D721Med (cell line): ENCODE measurements at places on chromosomes 3 and 15.

DNA sequence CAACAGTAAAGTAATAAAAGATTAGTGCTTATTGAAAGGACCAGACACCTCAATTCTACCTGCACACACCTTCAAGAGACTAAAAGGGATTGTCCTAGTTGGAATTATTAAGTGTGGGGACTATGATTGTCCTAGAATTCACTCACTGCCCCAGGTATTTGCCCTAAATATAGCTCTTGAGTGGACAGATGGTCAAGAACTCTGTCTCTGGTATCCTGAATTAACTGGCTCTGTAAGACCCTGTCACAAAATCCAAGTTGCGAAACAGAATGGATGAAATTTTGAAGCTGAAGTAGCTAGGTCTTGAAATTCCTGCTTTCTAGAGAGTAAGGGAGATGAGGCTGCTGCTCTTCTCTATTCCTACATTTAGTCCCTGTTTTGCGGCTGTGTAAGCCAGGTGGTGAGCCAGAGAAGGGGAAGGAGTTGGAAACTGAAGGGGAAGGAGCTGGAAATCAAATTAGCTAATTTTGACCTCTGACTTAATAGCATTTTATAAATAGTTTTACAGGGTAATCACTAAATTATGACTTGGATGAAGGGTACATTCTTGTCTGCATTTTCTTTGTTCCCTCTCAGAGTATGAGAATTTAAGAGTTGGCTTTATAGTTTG lies 34.5 kb downstream of the KBTBD12 start:
- DNase-seq = no peak

- no peak for DNase-seq
Measured at GRCh38 chr15:68609629-68610028, 30.8 kb downstream of the CORO2B start.

DNA sequence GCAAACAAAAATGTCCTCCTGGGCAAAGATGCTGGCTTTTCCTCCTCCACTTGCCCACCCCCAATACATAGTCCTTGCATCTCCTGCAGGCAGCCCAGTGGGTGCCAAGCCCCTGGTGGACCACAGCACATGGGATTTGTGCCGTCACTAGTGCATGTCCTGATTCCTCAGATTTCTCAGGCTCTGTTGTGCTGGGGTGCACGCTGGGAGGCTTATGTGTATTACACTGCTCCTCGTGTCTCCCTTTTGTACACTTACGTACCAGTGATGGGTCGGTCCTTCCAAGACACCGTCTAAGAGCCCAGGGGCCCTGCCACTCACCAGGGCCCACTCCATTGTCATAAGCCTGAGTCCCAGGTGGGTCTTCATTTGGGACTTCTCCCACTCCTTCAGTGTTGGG lies 70.1 kb downstream of the PLXNA1 start:
- DNase-seq = no peak

DNA sequence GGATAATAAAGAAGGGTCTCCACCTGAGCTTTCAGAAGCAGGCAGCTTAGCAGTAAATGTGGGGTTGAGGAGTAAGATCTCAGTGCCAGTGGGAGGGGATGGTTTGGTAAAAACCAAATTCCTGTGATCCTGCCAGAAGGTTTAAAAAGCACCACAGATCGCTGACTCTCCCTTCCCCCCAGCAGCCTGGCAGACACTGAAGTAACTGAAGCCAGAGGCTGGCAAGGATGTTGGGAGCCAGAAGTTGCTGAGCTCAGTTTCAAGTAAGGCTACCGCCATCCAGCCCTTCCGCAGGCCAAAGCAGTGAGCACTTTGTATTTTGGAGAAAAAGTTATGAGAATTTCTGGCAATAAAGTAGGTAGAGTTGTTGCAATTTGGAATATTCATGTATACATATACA lies 246.4 kb downstream of the ZNF621 start:
- no peak for DNase-seq

- no peak for DNase-seq
Measured at GRCh38 chr15:85504749-85505676, 124.6 kb downstream of the AKAP13 start.

GRCh38 chr15:63636518-63637061 lies 39.4 kb downstream of the FBXL22 start:
- DNase-seq = no peak

- DNase-seq = no peak
Measured at GRCh38 chr15:39919748-39920509, at the start of gene GPR176. Gene GPR176, minus strand, starts transcription at chr15:39920266. Its CDS starts 240 bp downstream, at chr15:39920026.

DNA sequence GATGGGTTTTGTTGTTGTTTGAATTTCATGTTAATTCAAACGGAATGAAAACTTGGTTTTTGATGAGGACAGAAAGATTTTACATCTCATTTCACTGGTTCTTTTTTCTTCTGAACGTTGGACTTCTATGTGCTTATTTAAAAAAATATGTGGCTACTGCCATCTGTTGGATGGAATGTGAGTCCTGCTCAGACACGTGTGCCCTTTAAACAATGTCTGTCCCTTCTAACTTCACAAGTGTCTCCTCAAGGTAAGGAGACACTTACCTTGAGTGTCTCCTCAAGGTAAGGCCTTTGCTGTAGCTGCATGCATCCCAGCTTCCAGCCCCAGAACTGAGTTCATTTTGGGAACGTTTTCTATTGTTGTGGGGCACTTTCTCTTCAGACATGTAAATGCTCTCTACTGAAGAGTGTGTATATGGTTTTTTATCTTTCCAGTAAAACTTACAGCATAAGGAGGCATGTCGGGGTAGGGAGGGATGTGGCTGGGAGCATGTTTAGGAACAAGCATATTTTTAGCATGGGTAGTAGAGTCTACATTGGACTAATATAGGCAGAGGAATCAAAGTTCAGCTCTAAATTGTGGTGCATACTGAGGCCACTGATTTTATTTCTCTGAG lies 63.1 kb upstream of the UBE3A start:
- no peak for DNase-seq

DNA sequence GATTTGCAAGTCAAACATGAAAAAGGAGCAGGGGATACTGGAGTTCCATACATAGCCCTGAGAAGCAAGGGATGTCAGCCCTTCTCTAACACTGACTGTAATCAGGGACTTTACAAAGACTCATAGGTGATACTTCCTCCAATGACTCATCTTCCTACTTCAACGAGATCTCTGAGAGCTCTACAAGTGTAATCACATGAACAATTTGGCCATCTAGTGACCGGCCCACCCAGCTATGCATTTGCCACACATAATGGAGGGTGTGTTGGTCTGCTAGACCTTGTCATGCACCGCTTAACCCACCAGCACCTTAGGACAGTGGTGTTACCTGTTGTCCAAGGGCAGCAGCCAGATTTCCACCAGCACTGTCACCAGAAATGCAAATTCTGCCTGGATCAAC lies 75.3 kb downstream of the NCEH1 start:
- no peak for DNase-seq

GRCh38 chr15:51841406-51842040 lies 12.1 kb downstream of the TMOD3 start:
- no peak for DNase-seq

GRCh38 chr3:101938262-101938847 lies 89.0 kb downstream of the NFKBIZ start:
- no peak for DNase-seq

- DNase-seq = no peak
Measured at GRCh38 chr3:43364926-43365325, 78.6 kb downstream of the SNRK start.

- no peak for DNase-seq
Measured at GRCh38 chr3:73094129-73094528, 32.7 kb downstream of the EBLN2 start.

DNA sequence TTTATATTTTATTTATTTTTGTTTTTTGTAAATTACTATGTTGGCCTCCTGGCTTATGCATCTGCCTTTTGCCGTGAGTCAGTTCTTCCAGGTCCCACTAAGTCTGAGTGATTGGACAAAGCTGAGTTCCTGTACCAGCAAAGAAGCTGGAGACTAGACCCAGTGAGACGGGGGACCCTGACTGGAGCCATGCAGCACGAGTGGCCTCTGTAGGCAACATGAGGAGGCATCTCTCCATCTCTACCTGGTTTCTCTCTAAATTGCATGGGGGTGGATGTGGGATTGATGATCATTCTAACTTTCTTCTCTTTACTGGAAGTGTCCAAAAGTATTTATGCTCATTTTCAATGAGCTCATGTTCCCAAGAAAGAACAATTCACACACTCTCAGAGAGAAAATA lies 155.3 kb upstream of the MRPL3 start:
- no peak for DNase-seq

GRCh38 chr15:82768414-82769054 lies 37.3 kb downstream of the FSD2 start:
- DNase-seq = no peak

DNA sequence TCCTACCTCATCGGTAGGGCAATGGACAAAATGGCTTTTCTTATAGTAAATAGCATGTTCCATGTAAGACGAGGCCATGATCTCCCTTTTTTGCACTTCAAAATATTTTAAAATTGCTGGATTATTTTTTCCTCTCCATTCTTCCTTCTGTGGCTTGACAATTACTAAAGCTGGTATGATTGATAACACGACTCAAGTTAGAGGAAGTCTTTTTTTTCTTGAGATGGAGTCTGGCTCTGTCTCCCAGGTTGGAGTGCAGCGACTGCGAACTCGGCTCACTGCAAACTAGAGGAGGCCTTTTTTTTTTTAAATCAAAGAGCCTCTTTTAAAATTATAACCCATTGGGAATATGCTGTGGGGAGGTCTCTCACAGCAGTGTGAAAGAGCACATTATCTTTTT lies 124.5 kb upstream of the TBL1XR1 start:
- no peak for DNase-seq

DNA sequence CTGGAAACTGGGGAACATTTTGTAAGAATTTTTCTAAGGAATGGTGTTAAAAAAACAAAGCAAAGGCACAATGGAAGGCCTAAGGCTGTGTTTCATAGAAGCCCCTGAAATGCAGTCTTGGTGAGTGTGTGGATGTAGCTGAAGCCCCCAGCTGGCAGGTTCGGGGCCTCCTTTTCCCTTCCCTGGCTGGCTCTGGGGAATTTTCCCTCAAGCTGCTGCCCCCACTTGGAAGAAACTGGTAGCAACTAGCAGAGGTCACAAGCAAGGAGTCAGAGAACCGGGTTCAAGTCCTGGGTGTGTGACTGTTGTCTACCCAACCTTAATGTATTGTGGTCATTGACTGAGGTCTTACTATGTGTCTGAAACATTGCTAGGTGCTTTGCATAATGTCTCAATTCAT lies 85.3 kb upstream of the MYZAP start:
- no peak for DNase-seq

- DNase-seq = peak; percentile 46
Measured at GRCh38 chr3:44065311-44066094, 176.2 kb upstream of the TOPAZ1 start.

DNA sequence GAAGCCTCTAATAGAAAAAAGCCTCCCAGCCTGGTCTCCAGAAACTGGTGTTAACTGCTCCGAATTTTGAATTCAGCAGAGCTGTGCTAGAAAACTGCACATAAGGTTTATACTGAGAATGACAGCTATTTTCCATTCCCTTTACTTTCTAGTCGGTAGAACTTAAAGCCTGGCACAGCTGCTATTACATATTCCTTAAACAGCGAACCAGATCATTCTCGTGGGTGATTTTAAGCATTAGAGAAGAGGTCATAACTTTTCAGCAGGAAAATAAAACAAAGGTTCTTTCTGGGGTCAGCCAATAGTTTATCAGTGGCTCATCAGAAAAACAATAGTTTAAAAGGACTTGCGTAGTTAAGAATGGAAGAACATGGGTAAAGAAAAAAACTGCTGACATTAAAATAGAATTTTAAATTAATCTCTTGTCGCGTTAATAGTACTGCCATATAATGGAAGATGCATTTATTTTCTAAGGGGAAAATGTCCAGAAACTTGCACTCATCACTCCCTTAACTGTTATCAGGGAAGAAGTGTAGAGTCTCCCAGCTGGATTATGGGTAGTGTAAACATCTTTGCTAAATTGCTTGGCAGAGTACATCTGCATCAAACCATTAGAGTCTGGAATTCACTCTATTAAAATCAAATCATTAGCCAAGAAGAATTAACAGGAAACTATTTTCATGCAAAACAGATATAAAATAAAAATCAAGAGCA lies 7.9 kb downstream of the VGLL4 start:
- no peak for DNase-seq

GRCh38 chr3:37564518-37564917 lies 297.2 kb upstream of the CTDSPL start:
- DNase-seq = no peak

DNA sequence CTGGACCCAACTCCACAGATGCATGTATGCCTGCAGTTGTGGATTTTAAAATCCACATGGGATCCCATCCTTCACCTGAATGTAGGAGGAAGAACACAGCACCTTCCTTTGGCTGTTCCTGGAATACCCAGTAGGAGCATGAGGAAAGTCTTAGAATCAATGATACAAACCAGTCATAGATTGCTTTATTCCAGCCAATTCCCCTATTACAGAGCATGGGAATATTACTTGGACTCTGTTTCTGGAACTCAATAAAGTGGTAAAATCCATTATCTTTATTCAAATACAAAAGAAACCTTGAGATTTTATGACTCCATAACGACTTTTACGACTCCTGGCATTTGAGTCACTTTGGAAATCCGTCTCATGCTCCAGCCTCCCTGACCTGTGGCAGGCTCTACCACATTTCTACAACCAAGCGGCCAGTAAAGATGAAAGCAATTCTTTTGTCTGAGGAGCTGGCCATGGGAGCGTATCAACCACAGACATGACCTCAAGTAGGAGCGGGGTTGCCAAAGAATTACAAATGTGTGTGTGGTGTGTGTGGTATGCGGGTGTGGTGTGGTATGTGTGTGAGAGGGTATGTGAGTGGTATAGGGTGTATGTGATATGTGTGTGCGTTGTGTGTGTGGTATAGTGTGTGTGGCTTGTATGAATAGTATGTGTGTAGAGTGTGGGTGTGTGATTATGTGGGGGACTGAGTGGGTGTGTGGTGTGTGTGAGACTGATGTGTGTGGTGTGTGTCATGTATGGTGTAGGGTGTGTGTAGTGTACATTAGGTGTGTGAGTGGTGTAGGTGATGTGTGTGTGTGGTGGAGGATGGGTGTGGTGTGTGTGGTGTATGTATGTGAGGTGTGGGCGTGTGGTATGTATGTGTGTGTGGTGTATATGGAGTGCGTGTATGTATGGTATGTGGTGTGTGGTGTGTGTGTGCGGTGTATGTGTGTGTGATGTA lies 40.0 kb downstream of the ARRDC4 start:
- DNase-seq = no peak

- DNase-seq = no peak
Measured at GRCh38 chr15:31360843-31361763, 34.5 kb downstream of the KLF13 start.

- no peak for DNase-seq
Measured at GRCh38 chr15:31606931-31607497, 280.4 kb downstream of the KLF13 start.

DNA sequence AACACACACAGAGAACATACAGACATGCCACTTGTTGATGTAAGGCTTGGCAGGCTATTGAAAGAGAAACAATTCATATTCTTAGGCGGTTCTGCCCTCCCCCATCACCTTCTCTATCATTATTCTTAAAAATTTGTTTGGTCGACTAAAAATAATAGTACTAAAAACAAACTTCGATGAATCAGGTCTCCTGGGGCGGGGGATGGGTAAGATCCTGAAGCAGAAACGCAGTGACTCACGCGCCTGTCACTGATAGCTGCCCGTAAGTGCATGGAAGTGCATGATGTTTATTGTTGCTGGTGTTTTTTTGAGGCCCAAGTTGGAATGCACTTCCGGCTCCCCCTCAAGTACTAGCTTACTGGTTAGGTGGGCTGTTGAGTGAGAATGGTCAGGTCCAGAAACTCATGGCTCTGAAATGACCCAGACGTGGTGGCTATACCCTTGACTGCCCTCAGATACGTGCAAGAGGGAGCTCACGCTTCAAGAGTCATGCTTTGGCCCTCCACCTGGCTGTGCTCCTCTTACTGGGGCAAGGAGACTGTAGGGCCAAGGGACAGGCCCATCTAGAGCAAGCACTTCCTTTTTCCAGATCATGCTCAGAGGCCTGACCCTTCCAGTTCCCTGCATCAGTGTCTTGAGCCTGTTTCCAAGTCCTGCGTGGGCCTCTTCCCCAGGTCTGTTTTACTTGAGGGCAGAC lies 10.9 kb downstream of the SMAD3 start:
- DNase-seq = no peak
